ENCODE measurements at places on chromosomes 5 and 9. TPM values are rescaled to one million over a fixed set of nuclear protein-coding genes. Genes with fewer than 3 reads are reported as not detected.

Gene SHOC1
- total RNA-seq = 0.09 TPM

Gene FABP6
- total RNA-seq = not detected

Gene C5orf52
- not detected for total RNA-seq

Gene C9orf50
- total RNA-seq = not detected

Gene CNTNAP3B
- 6.4 TPM for total RNA-seq

Gene PLPPR1
- total RNA-seq = not detected

Gene RIMOC1
- total RNA-seq = 30.9 TPM

Gene FBP2
- total RNA-seq = not detected

Gene TMED7
- 181 TPM for total RNA-seq

Gene DIRAS2
- 1.6 TPM for total RNA-seq

Gene CCT5
- total RNA-seq = 168 TPM

Gene FGF1
- total RNA-seq = 1.2 TPM

Gene FCN2
- not detected for total RNA-seq

Gene LRRC70
- total RNA-seq = 1.2 TPM

Gene TUSC1
- total RNA-seq = 10.5 TPM

Gene CDH12
- total RNA-seq = 0.09 TPM

Gene GPX3
- total RNA-seq = 53.1 TPM

Gene NCS1
- total RNA-seq = 10.7 TPM

Gene IFNA2
- total RNA-seq = not detected

Gene SLC25A2
- total RNA-seq = 0.72 TPM

Gene ZNF189
- 18.3 TPM for total RNA-seq

Gene C9orf43
- 0.63 TPM for total RNA-seq

Gene SV2C
- total RNA-seq = 0.08 TPM

Gene BTNL3
- not detected for total RNA-seq

Gene GLT6D1
- not detected for total RNA-seq

Gene ZNF462
- 9.1 TPM for total RNA-seq

Gene STKLD1
- total RNA-seq = 0.33 TPM

Gene IL33
- total RNA-seq = 73.9 TPM

Gene HSPB3
- total RNA-seq = not detected

Gene PCDHAC2
- total RNA-seq = not detected

Gene DMRTA1
- total RNA-seq = 0.90 TPM

Gene TNC
- 8.3 TPM for total RNA-seq

Gene ANKH
- total RNA-seq = 82.2 TPM

Gene JMY
- total RNA-seq = 16.4 TPM

Gene PTPRD
- 13.7 TPM for total RNA-seq

Gene SLC34A1
- total RNA-seq = not detected

Gene SMC5
- total RNA-seq = 38.8 TPM

Gene OCLN
- 3.0 TPM for total RNA-seq

Gene DOCK2
- total RNA-seq = 4.6 TPM

Gene CCDC180
- 4.2 TPM for total RNA-seq

Gene SPATA31E1
- total RNA-seq = not detected

Gene WDR38
- not detected for total RNA-seq

Gene HNRNPH1
- 968 TPM for total RNA-seq

Gene TJP2
- 61.7 TPM for total RNA-seq

Gene CARTPT
- total RNA-seq = not detected

Gene GHR
- 4.3 TPM for total RNA-seq

Gene TSLP
- total RNA-seq = 20.8 TPM

Gene GRM6
- total RNA-seq = not detected

Gene OR1J2
- total RNA-seq = not detected

Gene ANKHD1
- total RNA-seq = 145 TPM

Gene SEMA6A
- total RNA-seq = 0.41 TPM

Gene CTNNAL1
- 106 TPM for total RNA-seq

Gene CDH6
- 7.4 TPM for total RNA-seq

Gene EDIL3
- 48.1 TPM for total RNA-seq
